ENCODE measurements at places on chromosomes 2 and 18.

- DNase-seq, result no peak
Measured at GRCh38 chr2:173126819-173127218, 51.2 kb downstream of the MAP3K20 start.

DNA sequence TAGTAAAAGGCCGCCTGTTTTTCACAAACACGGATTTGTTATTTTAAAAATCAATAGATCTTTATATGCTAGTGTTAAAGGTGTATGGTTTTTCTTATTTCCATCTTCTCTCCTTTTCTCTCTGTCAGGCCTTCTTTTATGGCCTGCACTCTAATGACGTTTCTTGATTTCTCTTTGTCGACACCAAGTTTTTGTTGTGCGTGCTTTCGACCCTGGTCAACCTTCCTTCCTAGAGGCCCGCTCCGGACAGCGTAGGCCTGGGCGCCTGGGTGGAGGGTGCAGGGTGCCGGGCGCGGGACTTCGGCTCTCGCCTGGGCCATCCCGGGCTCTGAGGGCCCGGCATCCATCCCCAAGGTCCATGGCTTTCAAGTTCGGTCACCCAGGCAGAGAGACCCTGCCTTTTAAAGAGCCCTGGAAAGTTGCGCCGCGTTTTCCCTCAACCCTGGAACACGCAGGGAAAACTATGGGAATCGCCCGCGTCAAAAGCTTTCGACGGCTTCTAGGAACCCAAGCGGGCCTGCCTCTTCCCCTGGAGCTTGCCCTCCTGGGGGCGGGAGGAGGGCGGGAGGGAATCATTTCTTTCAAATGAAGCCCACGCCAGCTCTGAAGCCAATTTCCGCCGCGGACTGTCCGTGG, 4.1 kb upstream of the SATB2 start:
- DNase-seq, result no peak

DNA sequence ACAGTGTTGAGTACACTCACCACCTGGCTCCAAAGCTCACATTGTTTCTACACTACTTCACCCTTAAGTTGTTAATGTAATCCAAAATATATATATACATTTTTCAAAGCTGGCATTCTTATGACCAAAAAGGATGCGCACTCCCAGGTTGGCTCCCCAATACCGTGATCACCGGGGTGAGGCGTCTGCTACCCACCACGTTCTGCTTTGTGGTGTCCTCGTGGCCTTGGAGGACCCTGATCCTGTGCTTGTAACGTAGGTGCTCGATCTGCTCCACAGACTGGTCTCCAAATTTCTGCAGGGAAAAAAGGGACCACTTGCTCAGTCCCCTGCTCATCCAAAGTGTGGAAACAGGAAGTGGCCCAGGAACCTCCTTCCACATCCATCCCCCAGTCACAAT, 25.8 kb downstream of the RPL31 start:
- DNase-seq, result no peak

DNA sequence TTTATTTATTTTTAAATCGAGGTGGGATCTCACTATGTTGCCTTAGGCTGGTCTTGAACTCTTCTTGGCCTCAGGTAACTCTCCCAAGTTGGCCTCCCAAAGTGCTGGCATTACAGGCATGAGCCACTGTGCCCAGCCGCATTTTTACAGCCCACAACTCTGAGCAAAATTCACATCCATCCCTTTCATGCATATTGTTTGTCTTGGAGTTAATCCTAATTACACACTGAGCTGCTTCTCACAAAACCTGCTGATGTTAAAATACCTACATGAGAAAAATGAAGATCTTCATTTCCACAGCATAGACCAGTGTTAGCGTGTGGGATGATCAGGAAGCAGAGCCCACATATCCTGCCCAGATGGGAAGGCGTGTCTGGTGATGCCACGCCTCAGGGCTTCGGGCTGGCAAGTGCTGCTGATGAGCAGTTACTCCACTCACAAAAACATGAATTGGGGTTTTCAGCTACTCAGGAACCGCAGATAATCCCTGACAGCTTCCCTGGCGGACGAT, 14.6 kb downstream of the ITGB1BP1 start:
- no peak for DNase-seq

- no peak for DNase-seq
Measured at GRCh38 chr2:62194558-62195420, 1.1 kb upstream of the B3GNT2 start.

DNA sequence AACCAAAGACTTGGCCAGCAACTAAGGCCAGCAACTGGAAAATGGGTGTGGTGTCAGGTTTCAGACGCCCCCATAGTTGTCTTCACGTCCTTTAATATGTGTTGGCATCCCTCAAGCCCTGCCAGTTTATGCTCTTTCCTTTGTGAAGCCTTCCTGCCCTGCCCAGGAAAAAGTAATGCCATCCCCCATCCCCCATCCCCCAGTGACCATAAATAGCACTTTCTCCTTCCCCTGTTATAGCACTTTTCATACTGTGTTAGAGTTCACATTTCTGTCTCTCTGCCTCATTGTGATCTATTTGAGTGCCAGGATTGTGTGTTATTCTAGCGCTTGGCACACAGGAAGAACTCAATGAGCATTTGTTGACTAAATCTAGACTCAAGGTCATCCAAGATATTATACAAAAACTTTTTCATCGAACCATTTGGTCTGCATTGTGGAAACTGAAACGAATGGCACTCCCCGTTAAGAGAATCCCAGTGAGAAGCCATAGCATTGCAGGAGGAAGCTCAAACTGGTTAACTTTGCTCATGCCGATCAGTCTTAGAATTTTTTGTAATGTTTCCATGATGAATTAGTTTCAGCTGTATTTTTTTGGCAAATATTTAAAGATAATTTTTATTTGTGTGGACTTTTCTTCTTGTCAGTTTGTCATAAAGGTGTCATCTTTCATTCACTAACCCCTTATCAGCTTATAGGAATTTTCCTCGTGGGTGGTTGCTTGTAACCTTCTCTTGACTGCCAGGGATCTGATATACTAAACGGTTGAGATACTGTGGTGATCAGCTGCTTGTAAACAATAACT, 15.7 kb downstream of the CRIM1 start:
- no peak for DNase-seq

- DNase-seq, result no peak
Measured at GRCh38 chr2:23585273-23586170, 200.5 kb downstream of the KLHL29 start.

DNA sequence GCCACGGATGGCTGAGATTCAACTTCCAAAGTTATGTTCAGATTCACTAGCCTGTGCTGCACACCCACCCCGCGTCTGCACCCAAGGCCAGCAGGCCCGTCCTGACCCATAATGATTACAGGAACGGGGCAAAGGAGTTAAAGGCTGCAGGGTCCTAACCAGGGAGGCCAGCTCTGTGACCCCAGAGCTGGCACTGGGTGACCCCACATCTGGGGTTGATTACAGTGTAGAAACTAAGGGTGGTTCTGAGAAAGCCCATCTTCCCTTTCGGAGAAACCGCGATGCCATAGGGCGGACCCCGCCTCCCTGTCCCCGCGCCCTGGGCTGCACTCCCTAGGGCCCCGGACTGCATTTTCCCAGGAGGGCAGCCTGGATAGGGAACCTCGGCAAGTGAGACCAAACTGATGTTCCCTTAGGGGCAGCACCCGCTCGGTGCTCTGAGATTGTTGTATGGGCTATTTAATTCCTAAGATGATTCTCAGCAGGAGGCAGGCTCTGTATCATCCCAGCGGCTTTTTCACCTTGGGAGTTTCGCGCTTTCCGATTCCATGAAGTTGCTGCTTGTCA, 2.2 kb upstream of the GPR148 start:
- no peak for DNase-seq

GRCh38 chr2:217163987-217164386, 304.1 kb upstream of the TNP1 start:
- no peak for DNase-seq

- DNase-seq, result no peak
Measured at GRCh38 chr2:112634153-112634873, 11.4 kb upstream of the SLC20A1 start.

DNA sequence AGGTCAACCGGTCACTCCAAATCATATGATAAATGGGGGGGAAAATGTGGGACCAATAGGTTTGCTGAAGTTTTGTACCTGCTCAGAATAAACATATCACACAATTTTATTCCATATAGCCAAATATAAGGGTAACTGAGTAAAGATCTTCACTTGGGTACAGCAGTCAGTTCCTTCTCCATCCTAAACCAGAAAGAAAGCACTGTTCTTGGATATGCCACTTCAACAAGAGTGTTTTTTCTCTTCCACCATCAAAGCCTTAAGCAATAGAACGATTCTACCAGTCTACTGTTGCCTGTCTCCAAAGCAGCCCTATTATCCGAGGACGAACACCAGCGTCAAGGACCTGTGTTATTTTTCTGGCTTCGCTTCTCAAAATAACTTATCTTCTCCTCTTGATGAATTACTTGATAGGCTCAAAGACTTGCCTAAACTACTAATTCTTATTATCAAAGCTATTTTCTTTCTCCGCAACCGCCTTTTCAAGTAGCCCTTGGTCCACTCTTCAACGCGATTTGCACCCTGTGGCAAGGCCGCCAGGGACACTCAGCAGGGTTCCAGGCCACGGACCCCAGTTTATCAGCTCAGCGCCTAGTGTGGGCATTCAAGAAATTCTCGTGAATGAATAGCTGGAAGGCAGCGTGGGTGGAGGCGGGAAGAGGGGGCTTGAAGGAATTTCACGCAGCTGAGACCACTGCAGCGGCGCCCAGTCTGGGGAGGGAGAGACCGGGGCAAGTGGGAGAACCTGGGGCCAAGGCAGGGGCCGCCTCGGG, 646 bp downstream of the ALS2 start:
- no peak for DNase-seq

DNA sequence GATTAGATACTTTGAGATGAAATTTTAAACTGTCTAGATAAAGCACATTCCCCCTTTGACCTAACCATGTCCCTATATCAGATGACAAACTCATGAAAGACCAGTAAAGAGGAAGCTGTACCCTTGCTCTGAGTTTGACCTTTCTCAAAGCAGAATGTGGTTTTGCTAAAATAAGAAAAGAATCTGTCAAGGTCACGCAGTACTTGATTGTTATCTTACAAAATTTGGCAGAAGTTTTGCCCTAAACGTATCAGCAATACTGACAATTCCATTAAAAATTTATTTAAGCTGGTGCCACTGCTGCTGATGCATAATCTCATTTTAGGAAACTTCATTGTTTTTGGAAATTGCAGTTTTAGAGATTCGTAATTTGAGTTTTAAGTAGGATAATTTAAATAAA, 31.2 kb upstream of the GALM start:
- DNase-seq, result no peak

- DNase-seq, result no peak
Measured at GRCh38 chr2:119476301-119477112, 44.9 kb downstream of the TMEM37 start.

DNA sequence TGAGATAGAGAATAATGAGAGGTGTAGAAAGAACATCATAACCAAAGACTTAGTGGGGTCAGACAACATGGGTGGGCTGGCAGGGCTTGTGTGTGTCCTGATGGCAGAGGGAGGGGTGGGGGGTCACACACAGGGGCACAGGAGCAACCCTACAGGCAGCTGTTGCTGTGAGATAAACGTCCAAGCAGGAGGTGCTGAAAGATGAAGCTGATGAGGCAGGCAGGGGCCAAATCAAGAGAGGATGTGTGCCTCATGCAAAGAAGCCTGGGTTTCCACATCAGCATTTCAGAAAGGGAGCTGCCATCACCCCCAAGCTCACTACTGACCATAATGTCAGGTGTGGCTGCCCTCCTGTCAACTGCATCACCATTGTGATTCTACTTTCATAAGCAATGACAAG, 16.0 kb upstream of the SKA1 start:
- no peak for DNase-seq

DNA sequence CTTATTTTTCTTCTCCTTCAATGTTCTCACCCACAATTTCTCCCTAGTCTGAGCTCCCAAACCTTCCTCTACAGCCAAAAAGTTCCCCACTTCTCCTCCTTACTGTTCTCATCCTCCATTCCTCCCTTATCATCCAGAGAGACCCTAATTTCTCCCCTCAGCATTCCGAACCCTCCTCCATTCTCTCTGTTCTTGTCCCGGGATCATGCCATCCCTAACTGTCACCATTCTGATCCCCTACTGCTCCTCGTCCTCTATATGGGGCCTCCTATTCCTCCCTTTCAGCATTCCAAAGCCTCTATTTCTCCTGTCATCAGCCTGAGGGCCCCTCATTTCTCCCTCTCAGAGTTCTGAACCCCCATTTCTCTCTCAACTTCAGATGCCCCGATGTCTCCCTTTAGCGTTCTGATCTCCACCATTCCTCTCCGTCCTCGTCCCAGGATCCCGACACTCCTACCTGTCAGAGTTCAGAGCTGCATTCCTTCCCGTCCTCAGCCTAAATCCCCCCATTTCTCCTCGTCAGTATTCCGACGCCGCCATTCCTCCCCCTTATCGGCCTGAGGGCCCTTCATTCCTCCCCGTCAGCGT, 522 bp downstream of the MBD1 start:
- no peak for DNase-seq

GRCh38 chr18:43970656-43971055, 693.4 kb upstream of the SYT4 start:
- DNase-seq, result no peak

DNA sequence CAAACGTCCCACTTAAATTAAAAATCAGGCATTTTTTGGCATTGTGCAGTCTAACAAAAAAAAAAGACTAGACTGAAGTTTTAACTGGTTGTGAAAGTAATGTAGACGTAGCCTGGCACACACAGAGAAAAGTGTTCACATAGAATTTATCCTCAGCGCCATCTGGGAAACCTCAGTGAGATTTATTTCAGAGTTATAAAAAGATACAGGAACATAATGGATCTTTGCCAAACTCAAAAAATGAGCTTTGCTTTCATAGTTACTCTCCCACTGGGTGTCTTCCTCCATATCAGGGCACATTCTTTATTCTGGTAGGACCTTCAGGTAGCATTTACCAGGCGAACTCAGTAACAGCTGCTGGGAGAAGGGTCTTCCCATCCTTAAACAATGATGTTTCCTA, 532.4 kb upstream of the SALL3 start:
- DNase-seq, result no peak

GRCh38 chr2:8821276-8822217, 15.9 kb downstream of the KIDINS220 start:
- DNase-seq, result no peak

DNA sequence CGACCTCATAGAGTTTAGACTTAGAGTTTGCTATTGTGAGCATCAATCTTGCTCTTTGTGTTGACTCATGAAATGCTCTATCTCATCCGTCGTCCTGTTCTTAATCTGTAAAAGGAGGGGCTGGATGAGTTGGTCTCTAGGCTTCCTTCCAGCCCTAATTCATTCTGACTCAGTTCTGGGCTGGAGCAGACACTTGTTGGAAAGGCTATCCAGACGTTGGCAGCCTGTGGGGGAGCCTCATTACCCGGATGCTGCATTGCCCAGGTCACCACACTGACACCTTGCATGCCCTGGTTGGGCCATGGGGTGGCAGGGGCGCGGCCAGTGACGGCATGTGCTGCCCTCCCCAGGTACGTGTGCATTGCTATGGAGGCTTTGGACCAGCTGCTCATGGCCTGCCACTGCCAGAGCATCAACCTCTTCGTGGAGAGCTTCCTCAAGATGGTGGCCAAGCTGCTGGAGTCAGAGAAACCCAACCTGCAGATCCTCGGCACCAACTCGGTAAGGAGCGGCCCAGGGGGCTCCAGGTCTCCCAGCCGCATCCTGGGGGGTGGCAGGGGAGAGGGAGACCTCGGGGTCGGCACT, 61.5 kb downstream of the EFR3B start:
- no peak for DNase-seq

Data from NK-92 treated with Interleukin-12 subunit alpha and Interleukin-12 subunit beta, amount 100 ng/mL, for 24 hours (cell line).